ENCODE measurements at places on chromosomes 16 and 17. TPM values are rescaled to one million over a fixed set of nuclear protein-coding genes. Genes with fewer than 3 reads are reported as not detected.

- DNase-seq, result no peak
Measured at GRCh38 chr17:63675231-63675606, 24.7 kb downstream of the LIMD2 start.

Gene TMEM88
- total RNA-seq, result 4.5 TPM

Gene SMCR8
- 12.8 TPM for total RNA-seq

Gene GALR2
- total RNA-seq, result not detected

DNA sequence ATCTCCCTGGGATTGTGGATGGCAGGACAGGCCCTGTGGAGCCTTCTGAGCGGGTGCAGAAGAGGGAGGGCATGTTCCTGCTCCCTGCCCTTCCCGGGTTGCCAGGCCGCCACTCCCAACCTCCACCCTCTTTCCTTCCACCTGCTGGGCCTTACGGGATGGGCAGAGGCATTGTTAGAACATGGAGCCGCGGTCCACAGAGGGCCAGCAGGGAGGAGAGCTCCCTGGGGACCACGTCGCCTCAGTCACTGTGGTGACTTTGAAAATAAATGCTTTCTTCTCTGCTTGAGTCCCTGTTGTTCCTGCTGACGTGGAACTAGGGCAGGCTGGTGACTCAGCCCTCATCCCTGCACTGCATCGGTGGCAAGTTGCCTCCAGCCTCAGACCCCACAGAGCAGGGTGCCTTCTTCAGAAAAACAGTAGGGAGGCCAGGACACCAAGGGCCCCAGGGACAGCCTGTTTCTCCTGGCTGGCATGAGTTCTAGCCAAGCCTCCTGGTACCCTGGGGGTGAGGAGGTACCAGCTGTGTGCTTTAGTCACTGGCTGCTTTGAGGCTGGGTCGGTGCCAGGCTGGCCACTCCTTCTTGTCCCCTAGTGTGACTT is 224.9 kb downstream of the SEC14L1 start:
- no peak for DNase-seq

DNA sequence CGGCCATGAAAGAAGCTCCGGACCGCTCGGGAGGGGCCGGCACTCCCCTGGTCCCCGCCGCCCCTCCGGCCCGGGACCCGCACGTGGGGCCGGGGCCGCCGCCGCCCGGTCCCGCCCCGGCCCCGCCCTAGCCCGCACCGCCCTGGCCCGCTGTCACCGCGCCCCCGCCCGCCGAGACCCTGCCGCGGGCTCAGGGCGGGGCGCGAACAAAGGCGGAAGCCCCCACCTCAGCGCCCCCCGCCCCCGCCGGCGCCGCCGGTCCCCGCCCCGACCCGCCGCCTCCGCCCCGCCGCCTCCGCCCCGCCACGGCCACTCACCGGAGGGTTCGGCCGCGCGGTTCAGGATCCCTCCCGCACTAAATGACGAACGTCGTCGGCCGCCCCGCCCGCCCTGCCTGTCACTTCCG is at the start of gene ARHGDIA:
ARHGDIA (minus strand) TSS at position 357 of the 406 bp plus-strand sequence. CDS start 1,407 bp downstream, outside the sequence.
- DNase-seq, result no peak

Gene CEP95
- total RNA-seq, result 59.7 TPM

DNA sequence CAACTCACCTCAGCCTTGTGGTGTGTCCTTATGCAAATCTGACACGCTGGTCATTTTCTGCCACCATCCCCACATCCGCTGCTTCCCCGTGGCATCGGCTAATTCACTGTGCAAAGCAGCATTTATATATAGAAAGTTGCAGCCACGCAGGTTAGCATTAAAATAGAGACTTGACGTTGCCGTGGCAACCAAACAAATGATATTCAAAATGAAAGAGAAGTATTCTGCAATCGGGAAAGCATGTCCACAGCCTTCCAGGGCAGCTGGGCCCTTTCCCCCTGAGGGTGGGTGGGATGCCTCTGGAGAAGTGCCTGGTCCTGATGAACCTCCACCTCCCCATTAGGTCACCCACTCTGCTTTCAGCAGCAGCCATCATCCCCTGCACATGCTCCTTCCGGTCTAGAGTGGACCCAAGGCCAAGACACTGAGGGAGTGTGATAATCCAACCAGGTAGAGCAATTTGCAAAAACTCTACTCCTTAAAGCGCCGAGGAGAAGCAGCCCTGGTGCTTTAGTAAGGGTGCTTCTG is 138.7 kb downstream of the GAS7 start:
- DNase-seq, result peak; percentile 89

DNA sequence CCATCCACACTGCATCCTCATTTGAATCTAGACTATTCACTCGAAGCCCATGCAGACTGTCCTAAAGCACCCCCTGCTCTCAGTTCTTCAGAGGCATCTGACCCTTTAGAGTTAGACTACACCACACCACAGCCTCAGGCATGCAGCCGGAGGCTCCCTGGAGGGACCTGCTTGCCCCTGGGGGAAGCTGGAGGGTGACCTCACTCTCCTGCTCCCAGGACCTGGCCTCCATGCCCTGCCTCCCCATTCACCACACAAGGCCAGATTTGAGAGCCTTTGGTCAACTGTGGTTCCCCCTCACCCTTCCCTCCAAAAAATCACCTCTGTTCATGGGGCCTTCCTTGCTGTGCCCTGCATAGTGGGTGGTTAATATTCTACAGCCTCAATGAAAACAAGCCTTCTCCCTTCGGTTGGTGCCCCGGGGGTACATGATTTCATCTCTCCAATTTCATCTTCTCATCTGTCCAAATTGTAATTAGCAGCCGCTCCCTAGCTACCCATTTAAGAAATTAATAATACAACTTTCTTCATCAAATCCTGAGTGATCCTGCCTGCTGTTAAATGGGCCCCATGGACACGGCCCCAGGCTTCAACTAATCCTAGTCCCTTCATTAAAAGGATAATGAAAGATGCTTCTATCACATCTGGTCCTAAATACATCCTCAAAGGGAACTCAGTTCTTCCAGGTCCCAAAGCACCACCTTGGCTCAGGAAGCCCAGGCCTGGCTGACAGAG is 24.4 kb downstream of the ABCC12 start:
- no peak for DNase-seq

DNA sequence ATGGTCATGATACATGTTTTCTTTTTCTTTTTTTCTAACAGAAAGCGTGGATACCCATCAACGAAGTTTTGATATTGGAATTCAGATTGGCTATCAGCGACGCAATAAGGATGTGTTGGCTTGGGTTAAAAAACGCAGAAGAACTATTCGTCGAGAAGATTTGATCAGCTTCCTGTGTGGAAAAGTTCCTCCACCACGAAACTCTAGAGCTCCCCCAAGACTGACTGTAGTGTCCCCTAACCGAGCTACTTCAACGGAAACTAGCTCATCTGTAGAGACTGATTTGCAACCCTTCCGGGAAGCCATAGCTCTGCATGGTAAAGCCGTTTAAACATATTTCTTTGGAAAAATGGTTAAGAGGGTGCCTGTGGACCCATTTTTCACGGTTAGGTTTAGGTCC is 11.5 kb downstream of the HAPSTR1 start:
- DNase-seq, result no peak

Gene AP1G1
- 109 TPM for total RNA-seq

Gene SRCIN1
- total RNA-seq, result 1.0 TPM

Gene RANGRF
- 7.5 TPM for total RNA-seq

Gene SLC16A13
- 1.3 TPM for total RNA-seq

GRCh38 chr17:21278450-21279197 is 5.9 kb upstream of the MAP2K3 start:
- peak; percentile 51 for DNase-seq

DNA sequence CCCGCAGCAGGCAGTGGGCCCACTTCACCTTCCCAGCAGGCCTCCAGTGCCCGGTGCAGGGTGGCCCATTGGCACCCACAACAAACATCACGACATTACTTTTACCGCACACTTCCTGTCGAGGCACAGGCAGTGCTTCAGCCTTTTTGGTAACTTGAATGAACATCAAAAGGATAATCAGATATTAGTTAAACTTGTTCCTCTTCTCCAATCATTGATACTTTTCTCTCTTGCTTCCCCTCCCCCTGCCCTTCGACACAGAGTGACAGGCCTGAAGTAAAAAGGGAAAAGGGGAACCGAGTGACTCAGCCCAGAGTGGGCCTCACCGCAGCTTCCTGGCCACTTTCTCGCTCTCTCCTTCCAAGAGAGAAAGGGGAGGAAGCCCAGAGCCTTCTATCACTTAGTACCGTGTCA is 507.0 kb downstream of the MAF start:
- no peak for DNase-seq

GRCh38 chr17:51298508-51299371 is 38.4 kb downstream of the UTP18 start:
- DNase-seq, result peak; percentile 79

GRCh38 chr17:39335704-39336223 is 65.7 kb downstream of the FBXL20 start:
- peak; percentile 8 for DNase-seq

- peak; percentile 55 for DNase-seq
Measured at GRCh38 chr17:82636626-82637598, 11.3 kb downstream of the WDR45B start.

Gene CA7
- total RNA-seq, result not detected

DNA sequence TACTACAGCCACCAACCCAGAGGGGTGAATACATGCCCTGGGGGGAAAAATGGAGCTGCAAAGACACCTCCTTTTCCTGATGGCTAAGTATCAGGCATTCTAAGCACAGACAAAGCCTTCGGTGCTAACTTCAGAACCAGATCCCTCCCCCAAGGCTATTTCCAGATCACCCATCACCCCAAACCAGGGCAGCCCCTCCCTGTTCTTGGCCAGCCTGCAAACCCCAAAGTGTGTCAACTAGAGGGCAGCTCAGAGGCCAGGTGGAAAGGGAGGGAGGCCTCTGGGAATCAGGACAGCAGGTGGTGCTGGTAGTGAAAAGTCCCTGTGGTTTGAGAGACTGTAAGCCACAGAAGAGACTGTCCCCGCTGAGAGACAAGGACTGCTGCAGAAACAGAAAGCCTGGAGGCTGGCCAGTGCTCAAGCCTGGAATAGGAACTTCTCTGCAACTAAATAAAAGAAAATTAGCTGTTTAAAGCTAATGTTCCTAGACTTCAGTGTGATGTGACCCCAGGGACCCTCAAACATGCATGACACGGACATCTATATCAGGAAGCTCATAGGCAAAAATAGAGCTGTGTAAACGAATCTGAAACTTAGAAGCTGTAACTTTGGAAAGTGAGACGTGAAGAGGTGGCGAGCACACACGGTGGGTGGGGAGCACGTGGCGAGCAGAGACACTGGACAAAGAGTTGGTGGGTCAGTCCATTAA is 9.1 kb downstream of the TUBG1 start:
- DNase-seq, result peak; percentile 80

- DNase-seq, result no peak
Measured at GRCh38 chr17:44024853-44025252, 10.1 kb upstream of the TMEM101 start.

DNA sequence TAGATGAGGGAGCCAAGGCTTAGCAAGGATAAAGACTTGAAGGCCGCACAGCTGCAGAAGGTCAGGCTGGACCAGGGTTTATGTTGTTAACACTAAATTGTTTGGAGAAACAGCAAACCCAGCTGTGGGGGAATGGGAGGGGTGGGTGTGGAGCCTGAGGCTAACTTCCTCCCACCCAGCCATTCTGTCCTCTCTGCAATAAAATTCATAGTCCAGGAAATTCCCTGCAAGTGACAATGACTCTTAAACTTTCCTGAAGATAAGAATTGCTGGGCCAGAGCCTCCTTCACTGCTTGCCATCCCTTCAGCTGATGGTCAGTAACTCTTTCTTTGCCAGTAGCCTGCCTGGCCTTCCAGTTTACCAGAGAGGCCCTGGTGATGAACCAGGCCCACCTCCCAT is 19.4 kb upstream of the ATP5MC1 start:
- DNase-seq, result peak; percentile 6

- peak; percentile 95 for DNase-seq
Measured at GRCh38 chr17:31394544-31394943, 3.1 kb downstream of the RAB11FIP4 start.

Gene ASIC2
- total RNA-seq, result 0.10 TPM

Gene ZNF287
- 6.7 TPM for total RNA-seq

- no peak for DNase-seq
Measured at GRCh38 chr16:47728205-47728604, 267.1 kb downstream of the PHKB start.

Gene EVI2A
- 1.4 TPM for total RNA-seq

Gene NME4
- 22.8 TPM for total RNA-seq

Gene CDK5R1
- 3.1 TPM for total RNA-seq

GRCh38 chr17:81285179-81285878 is 9.8 kb downstream of the SLC38A10 start:
- peak; percentile 50 for DNase-seq

GRCh38 chr16:649631-650030 is 466 bp downstream of the WDR90 start:
- no peak for DNase-seq

Gene CAPNS2
- total RNA-seq, result 36.0 TPM

DNA sequence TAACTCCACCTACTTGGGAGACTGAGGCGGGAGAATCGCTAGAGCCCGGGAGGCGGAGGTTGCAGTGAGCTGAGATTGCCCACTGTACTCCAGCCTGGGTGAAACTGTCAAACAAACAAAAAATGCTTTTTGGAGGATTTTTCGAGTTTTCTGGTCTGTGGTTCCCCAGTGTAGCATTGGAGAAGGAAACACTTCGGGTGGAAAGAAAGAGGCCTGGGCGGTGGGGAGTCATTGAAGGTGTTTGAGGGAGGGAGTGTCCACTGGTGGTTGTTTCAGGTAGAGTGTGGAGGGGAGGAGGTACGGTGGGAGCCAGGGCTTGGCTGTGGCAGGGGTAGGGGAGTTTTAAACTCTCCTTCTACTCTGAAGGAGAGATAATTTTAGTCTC is 1.2 kb downstream of the RNF213 start:
- DNase-seq, result no peak

GRCh38 chr17:59601130-59601529 is 18.6 kb upstream of the CLTC start:
- no peak for DNase-seq

DNA sequence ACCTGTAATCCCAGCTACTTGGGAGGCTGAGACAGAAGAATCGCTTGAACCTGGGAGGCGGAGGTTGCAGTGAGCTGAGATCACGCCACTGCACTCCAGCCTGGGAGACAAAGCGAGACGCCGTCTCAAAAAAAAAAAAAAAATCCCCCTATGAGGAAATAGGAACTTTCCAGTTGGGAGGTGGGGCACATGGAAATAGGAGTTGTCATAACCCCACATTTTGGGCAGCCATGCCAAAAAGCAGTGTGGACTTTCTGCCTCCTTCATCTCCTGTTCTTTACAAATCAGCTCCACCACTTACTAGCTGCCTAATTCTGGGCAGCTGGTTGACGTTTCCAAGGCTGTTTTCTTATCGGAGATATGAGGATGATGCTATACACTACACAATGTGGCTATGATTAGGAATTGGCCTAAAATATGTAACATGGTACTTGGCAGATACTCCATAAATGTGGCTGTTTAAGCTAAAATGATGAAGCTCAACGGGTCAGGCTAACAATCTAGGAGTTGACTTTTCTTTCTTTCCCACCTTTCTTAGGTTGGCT is 21.5 kb upstream of the CCL5 start:
- DNase-seq, result no peak

DNA sequence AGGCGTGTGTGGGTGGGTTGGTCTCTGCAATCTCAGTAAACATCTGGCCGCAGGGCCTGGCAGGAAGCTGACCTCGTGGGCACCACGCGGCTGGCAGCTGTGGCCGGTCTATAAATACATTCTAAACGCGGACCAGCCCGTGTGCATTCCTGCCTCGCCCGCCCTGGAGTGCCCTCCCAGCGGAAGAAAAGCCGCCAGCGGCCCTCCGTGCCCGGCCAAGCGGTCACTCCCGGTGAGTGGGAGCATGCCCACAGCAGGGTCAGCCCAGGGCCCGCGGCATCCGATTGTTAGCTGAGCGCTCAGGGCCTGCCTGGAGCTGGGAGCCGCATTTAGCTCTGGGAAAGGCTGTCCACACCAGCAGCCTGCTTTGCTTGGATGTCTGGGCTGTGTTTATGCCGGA is 10.3 kb downstream of the ZNF469 start:
- peak; percentile 54 for DNase-seq
